ENCODE measurements at places on chromosomes 6 and 20.

DNA sequence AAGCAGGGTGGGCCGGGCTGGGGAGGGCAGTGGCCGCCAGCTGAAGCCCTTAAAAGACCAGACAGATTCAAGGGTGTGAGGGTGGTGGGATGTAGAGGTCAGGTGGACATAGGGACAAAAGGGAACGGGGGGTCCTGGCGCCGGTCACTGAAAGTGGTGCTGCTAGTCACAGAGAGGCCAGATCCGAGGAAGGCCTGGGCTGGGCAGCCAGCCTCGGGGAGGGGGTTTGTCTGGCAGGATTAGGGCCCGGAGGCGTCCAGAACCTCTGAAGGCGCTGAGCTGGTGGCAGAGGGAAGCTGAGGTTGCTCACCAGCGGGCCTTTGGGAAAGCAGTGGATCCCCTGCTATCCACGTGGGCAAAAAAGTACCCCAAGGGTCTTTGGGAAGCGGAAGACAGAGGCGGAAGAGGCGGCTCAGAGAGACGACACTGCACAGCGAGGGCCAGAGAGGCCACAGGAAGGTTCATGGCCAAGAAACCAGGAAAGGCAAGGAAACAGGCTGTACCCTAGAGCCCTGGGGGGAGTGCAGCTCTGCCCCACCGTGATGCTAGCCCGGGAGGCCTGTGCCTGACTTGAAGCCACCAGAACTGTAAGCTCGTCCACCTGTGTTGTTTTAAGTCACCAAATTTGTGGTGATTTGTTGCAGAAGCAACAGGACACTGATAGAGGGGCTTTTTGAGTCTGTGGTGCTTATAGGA, 106.0 kb downstream of the TMEM242 start:
- no peak for DNase-seq

DNA sequence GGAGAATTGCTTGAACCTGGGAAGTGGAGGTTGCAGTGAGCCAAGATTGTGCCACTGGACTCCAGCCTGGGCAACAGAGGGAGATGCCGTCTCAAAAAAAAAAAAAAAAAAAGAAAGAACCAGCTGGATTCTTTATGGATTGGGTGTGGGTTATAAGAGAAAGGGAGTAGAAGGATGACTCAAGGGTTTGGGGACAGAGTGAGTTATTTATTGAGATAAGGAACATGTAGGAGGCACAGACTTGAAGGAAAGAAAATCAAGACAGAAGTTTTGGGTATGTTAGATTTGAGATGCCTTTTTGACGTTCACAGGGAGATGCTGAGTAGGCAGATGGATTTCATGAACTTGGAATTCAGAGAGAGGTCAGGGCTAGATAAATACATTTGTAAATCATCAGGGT, 47.6 kb downstream of the KIZ start:
- DNase-seq: no peak

- DNase-seq: no peak
These were observed 49.2 kb downstream of the TBC1D32 start for GRCh38 chr6:121285041-121285440.

DNA sequence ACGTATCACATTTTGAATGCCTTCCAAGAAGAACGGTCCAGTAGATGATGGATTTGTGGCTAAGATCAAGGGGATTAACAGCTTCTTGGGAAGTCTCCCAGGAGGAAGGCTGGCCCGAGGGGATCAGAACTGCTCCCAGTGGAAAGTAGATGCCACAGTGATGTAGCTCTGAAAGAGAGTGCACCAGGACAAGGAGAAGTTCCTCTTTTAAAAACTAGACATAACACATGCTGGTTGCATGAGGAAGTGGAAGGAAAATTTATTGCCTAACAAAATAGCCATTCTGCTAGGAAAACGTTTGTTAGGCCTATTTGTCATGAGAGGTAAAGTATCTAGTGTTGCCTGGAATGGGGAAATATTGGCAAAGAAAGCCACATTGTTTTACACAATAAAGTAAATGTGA, 87.8 kb downstream of the CDH26 start:
- DNase-seq: no peak

Data from nephron progenitor cell (in vitro differentiated cells).